ENCODE measurements at places on chromosomes 3 and 15. TPM values are rescaled to one million over a fixed set of nuclear protein-coding genes. Genes with fewer than 3 reads are reported as not detected.

The CLCN2 gene
- 6.5 TPM for total RNA-seq

DNA sequence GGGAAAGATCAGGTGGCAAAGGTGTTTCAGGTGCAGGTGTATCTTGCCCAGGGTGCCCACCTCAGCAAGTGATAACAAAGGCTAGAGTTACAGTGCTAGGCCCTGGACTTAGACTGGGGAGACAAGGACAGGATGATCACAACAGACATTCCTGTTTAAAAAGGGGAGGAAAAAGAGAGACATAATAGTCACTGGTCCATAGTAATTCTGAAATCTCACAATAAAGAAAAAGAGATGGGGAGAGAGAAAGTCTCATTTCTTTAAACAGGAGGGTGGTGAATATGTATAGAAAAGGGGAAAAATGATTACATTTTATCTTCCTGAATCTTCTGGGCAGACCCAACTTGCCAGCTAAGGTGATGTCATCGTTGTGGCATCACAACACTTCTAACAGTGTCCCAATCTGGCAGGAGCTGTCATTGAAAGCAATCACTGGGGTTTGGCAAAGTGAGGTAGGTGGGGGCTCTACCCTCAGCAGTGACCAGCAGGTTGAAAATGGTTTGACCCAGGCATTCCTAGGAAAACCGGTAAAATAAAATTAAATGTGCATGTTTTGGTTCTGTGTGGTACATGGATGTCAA lies 99.5 kb downstream of the ZNF621 start:
- no peak overlapping the region for H3K4me3 ChIP-seq
- H3K4me1 ChIP-seq = no peaks in the 10 kb centered on the region
- H3K27ac ChIP-seq = no peak overlapping the region
- H3K36me3 ChIP-seq = no peaks in the 10 kb centered on the region
- no peak for DNase-seq
- no peaks in the 10 kb centered on the region for H3K27me3 ChIP-seq

DNA sequence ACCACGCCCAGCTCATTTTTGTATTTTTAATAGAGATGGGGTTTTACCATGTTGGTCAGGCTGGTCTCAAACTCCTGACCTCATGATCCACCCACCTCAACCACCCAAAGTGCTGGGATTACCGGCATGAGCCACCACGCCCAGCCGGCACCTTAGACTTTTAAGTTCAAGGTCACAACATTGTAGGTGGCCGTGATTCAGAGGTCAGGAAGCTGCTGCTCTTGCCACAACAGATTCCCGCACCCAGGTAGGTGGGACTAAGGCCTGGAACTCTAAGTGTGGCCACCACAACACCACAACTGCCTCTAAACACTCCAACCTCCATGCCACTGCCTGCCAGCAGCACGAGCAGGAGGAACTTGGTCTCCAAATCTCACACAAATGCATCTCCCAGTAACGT lies 196.8 kb downstream of the STT3B start:
- H3K4me1 ChIP-seq = peaks cover 3% of the 10 kb centered on the region
- no peaks in the 10 kb centered on the region for H3K36me3 ChIP-seq
- H3K4me3 ChIP-seq = no peak overlapping the region
- no peak for DNase-seq
- H3K27me3 ChIP-seq = no peaks in the 10 kb centered on the region

- H3K36me3 ChIP-seq = no peaks in the 10 kb centered on the region
- H3K27me3 ChIP-seq = no peaks in the 10 kb centered on the region
- peak; percentile 52 for DNase-seq
- H3K27ac ChIP-seq = peak overlapping the region; percentile 32
- H3K4me3 ChIP-seq = no peak overlapping the region
Measured at GRCh38 chr15:64343841-64344240, 12.1 kb downstream of the CSNK1G1 start.

DNA sequence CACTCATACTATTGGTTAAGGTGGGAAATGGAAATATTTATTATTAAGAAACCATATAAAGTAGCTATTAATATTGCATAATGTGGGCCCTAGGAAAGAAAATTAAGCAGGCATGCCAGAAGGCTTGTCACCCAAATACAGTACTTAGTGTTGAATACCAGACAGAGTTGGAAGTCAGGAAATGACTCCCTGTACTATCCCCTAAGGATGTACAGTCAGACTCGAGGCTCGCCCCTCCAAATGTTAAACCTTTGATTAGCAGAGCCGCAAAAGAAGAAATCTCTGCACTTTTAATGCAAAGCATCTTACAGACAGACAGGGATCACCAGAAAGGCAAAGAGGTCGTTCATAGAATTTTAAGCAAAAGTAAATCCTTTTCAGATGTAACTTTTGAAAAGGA lies 11.3 kb upstream of the RBSN start:
- no peaks in the 10 kb centered on the region for H3K4me1 ChIP-seq
- no peak for DNase-seq
- H3K4me3 ChIP-seq = no peak overlapping the region

- H3K27ac ChIP-seq = no peak overlapping the region
- no peaks in the 10 kb centered on the region for H3K4me1 ChIP-seq
- H3K36me3 ChIP-seq = no peaks in the 10 kb centered on the region
Measured at GRCh38 chr3:64449026-64449425, 223.8 kb upstream of the PRICKLE2 start.

The CDHR4 gene
- total RNA-seq = not detected

- DNase-seq = no peak
- H3K36me3 ChIP-seq = peaks cover 5% of the 10 kb centered on the region
- peaks cover 24% of the 10 kb centered on the region for H3K4me1 ChIP-seq
Measured at GRCh38 chr3:47394881-47395280, 14.1 kb downstream of the PTPN23 start.

GRCh38 chr15:31300981-31301672 lies 25.5 kb upstream of the KLF13 start:
- no peak for DNase-seq
- H3K4me3 ChIP-seq = no peak overlapping the region
- no peaks in the 10 kb centered on the region for H3K4me1 ChIP-seq
- no peaks in the 10 kb centered on the region for H3K36me3 ChIP-seq

The CD80 gene
- not detected for total RNA-seq

GRCh38 chr15:45640616-45641015 lies 5.8 kb downstream of the SQOR start:
- H3K4me3 ChIP-seq = no peak overlapping the region
- H3K36me3 ChIP-seq = no peaks in the 10 kb centered on the region
- peaks cover 39% of the 10 kb centered on the region for H3K4me1 ChIP-seq
- H3K27ac ChIP-seq = peak overlapping the region; percentile 32

DNA sequence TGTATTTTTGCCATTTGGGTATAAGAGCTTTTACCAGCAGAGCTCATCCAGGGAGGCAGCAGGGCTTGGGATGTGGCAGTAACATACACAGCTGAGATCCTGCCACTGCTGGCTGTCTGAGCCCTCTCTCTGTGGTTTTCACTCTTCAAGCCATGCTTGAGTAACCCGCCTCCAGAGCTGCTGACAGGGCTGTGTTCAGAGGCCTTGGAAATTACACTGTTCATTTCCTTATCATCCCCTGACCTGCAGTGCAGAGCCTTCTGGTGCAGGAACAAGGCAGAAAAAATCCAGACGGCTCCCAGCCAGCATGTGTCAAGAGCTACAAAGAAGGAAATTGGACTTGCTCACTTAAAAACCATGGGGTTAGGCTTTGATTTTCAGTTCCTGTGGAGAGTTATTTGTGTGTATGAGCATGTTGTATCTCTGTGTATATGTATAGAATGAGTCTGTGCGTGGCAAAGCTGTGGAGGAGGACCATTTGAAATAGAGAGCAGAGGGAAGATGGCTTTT lies 47.0 kb downstream of the ZNF609 start:
- H3K4me3 ChIP-seq = no peak overlapping the region
- H3K27ac ChIP-seq = no peak overlapping the region

DNA sequence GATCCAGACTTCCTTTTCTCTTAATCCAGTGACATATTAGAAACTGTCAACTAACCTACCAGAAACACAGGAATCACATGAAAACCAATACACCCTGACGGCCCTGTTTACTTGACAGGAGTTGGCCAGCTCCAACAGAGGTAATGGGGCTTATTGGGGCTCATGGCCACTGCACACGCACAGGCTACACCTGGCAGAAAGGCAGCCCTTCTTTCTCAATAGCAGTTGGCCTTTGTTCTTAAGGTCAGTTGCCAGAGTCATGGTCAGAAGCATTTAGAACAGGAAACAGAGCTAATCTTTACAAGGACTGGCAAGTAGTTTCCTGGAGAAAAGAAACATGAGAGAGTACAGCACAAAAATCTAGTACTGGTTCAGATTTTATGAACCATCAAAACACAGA lies 181.8 kb downstream of the MAGI1 start:
- peaks cover 19% of the 10 kb centered on the region for H3K4me1 ChIP-seq
- no peak overlapping the region for H3K27ac ChIP-seq
- H3K27me3 ChIP-seq = no peaks in the 10 kb centered on the region
- no peak overlapping the region for H3K4me3 ChIP-seq
- peak; percentile 67 for DNase-seq

- DNase-seq = no peak
- H3K4me3 ChIP-seq = no peak overlapping the region
- H3K27me3 ChIP-seq = no peaks in the 10 kb centered on the region
- H3K4me1 ChIP-seq = no peaks in the 10 kb centered on the region
- no peak overlapping the region for H3K27ac ChIP-seq
- no peaks in the 10 kb centered on the region for H3K36me3 ChIP-seq
Measured at GRCh38 chr3:72006631-72007556, 221.9 kb upstream of the PROK2 start.

GRCh38 chr3:132596816-132597433 lies at the start of gene ACKR4:
Gene ACKR4 (plus strand): TSS chr3:132597270. CDS start chr3:132600398, 3,128 bp downstream.
- no peaks in the 10 kb centered on the region for H3K36me3 ChIP-seq
- peak; percentile 78 for DNase-seq
- peak within 1 kb of the TSS; percentile 48 for H3K27ac ChIP-seq
- peaks cover 40% of the 10 kb centered on the region for H3K4me1 ChIP-seq

DNA sequence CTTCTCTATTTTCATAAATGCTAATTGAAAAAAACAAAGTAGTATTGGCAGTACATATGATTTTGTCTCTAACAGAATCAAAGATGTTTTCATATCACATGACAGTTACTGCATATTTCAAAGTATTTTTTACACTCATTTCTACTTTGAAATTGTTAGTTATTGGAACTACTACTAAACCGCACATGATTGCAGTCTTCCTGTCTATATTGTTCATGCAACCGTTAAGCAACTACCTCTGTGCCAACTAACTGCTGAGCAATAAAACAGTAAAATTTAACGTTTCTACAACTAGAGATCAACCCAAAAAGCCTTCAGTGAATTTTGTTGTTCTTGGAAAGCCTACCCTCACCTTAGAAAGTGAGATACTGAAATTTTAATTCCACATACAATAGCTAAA lies 64.2 kb downstream of the DMXL2 start:
- H3K36me3 ChIP-seq = no peaks in the 10 kb centered on the region
- DNase-seq = no peak
- no peak overlapping the region for H3K4me3 ChIP-seq
- H3K4me1 ChIP-seq = no peaks in the 10 kb centered on the region
- H3K27ac ChIP-seq = no peak overlapping the region

The ANKUB1 gene
- not detected for total RNA-seq

- no peaks in the 10 kb centered on the region for H3K36me3 ChIP-seq
- no peak overlapping the region for H3K27ac ChIP-seq
- peak; percentile 43 for DNase-seq
- H3K4me1 ChIP-seq = peaks cover 3% of the 10 kb centered on the region
Measured at GRCh38 chr3:161042023-161042501, 63.1 kb downstream of the B3GALNT1 start.

GRCh38 chr15:53059273-53060043 lies 269.3 kb upstream of the ONECUT1 start:
- H3K27me3 ChIP-seq = no peaks in the 10 kb centered on the region
- DNase-seq = no peak
- H3K4me3 ChIP-seq = no peak overlapping the region
- no peaks in the 10 kb centered on the region for H3K36me3 ChIP-seq
- no peak overlapping the region for H3K27ac ChIP-seq
- H3K4me1 ChIP-seq = no peaks in the 10 kb centered on the region

GRCh38 chr3:20576228-20576627 lies 390.2 kb upstream of the SGO1 start:
- no peaks in the 10 kb centered on the region for H3K36me3 ChIP-seq
- DNase-seq = no peak
- no peak overlapping the region for H3K27ac ChIP-seq

The FYTTD1 gene
- total RNA-seq = 59.3 TPM

- no peaks in the 10 kb centered on the region for H3K27me3 ChIP-seq
- H3K27ac ChIP-seq = no peak overlapping the region
- no peak overlapping the region for H3K4me3 ChIP-seq
- no peaks in the 10 kb centered on the region for H3K36me3 ChIP-seq
Measured at GRCh38 chr3:133469140-133469731, 69.4 kb downstream of the BFSP2 start.

The ANKRD63 gene
- not detected for total RNA-seq

DNA sequence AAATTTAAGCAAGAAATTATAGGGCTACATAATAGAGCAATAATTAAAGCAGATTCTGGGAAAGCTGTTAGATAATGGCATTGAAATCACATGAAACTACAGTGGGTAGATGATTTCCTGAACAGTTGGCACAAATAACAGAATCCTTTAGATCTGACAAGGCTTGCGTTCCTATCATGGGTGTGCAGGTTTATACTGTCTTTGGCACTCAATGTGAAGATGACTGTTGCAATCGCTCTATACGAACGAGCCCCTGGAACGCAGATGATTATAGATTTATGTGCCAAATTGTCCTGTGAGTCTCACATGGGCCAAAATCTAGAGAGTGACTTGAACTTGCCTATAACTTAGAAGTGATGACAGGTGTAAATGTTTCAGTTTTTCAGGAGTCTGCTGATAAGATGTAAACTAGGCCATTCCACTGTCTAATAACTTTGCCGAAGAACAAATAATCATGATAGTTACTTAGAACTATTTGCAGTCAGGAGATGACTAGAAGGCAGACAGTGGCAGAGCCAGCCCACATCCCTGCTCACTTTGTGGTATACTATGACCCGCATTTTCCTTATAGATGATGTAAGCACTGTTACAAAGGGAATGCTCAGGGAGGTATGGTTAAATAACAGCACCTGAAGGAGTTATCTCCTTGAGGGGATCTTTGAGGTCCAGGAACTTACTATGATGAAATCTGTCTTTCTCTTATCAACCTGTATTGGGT lies 30.5 kb upstream of the TRPC1 start:
- no peak overlapping the region for H3K27ac ChIP-seq
- DNase-seq = no peak
- H3K27me3 ChIP-seq = no peaks in the 10 kb centered on the region
- no peaks in the 10 kb centered on the region for H3K36me3 ChIP-seq
- H3K4me1 ChIP-seq = no peaks in the 10 kb centered on the region

- no peak overlapping the region for H3K4me3 ChIP-seq
- no peaks in the 10 kb centered on the region for H3K36me3 ChIP-seq
- no peak overlapping the region for H3K27ac ChIP-seq
- H3K27me3 ChIP-seq = no peaks in the 10 kb centered on the region
- peaks cover 7% of the 10 kb centered on the region for H3K4me1 ChIP-seq
- DNase-seq = no peak
Measured at GRCh38 chr15:31360843-31361763, 34.5 kb downstream of the KLF13 start.

The PLAAT1 gene
- total RNA-seq = 0.58 TPM

- H3K36me3 ChIP-seq = no peaks in the 10 kb centered on the region
- H3K27me3 ChIP-seq = no peaks in the 10 kb centered on the region
- no peak overlapping the region for H3K4me3 ChIP-seq
- H3K4me1 ChIP-seq = peaks cover 11% of the 10 kb centered on the region
Measured at GRCh38 chr15:84582583-84583157, 18.1 kb upstream of the ZSCAN2 start.

All from endothelial cell of umbilical vein (primary cell).